AG08395 (cell line): ENCODE measurements at places on chromosomes 6 and 20.
A peak's percentile ranks its signal among the peaks of the same experiment; 100 is the strongest.

DNA sequence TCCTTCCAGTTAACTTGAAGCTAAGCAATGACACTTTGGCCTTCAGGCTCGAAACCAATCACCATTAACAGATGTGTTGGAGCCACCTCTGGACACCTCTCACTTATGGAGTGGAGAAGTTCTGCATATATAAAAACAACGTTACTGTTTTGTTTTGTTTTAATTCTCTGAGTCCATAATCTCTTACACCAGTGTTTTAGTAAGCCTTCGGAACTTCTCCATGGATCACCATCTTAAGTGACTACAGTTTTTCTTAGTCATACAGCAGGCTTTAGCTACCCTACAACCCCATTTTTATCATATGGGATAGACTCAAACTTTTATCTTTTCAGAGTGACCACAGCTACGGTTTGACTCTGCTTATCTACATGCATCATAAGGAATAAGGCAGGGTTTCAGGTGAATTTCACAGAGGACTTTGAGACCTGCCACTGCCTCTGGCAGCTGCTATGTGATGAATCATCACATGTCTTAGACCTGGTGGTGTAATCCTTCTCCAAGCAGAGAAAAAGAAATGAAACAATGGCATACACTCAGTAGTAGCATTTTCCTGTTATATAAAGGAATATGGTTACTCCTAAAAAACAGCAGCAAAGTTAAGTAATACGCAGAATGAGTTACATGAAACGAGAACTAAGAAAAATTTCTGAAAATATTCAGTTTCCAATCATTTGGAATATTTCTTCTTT, 5.5 kb upstream of the HDDC2 start:
- DNase-seq = no peak

GRCh38 chr6:122114717-122115116, 284.7 kb upstream of the HSF2 start:
- no peak for DNase-seq

GRCh38 chr6:10610289-10610688, 84.1 kb downstream of the C6orf52 start:
- DNase-seq = no peak

GRCh38 chr20:47305667-47306066, 50.8 kb downstream of the ZMYND8 start:
- DNase-seq = no peak

DNA sequence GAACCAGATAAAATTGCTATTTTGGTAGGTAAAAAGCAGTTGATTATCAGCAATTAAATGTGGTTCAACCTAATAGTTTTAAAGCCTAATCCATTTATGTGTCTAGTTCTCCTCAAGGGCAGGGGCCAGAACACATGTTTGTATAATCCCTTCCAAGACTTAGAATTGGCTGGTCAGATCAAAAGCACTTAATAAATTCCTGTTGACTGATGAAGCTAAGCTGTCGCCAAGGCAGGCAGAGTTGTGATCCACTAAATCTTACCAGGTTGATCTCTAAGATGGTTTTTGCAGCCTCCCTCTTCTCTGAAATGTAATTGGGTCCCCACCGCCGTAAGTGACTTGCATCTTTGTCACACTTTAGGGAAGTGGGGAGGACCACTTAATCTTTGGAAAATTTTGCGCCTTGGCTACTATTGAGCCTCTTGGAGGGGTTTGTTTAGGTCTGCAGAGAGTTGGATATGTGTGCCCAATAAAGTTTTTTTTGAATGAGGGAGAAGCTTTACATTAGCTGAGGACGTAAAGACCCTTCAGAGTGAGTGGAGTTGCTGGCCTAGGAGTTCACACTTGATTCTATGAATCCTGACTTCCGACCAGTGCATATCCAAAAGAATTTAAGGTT, 65.9 kb downstream of the PHF20 start:
- no peak for DNase-seq

- peak; percentile 46 for DNase-seq
Observed at GRCh38 chr6:10962673-10963072, 75.8 kb downstream of the SYCP2L start.

DNA sequence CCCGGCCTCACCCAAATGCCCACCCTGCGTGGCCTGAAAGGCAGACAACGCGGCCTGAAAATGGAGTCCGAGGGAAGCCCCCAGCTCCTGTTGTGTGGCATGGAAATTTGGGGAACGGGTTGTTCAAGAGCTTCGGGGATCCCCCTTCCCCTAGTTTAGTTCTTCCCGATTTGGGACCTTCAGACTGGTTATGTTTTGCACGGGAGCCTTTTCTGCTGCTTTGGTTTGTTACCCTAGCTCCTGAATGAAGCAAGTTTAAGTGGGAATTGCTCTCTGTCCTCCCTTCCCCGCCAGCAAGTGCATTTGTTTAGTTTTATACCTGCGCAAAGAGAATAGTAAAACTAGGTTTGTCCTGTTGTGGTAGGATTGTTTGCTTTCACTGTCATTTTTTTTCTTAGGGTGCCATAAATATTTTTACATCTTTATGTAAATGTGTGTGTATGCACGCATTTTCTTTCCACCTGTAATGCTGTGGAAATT, 604 bp downstream of the SH3BGRL2 start:
- DNase-seq = no peak

DNA sequence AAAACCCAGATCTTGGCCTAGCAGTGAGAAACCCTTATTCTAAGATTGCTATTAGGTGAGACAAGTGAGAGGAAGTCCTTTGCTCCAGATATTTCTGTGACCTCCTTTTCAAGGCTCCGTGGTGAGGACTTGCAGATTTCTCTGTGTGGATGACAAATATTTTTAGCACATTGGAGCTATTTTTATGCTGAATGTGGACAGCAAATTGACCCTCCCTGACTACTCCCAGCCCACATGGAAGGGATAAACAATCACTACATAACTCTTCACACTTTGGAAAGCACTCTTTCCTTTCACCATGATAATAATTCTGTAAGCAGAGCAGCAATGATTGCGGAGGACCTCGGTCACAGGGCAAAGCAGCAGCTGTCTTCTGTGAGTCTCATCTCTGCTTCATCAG, 88.0 kb upstream of the ADGRF1 start:
- DNase-seq = no peak
